ENCODE measurements at places on chromosomes 1 and 21.

DNA sequence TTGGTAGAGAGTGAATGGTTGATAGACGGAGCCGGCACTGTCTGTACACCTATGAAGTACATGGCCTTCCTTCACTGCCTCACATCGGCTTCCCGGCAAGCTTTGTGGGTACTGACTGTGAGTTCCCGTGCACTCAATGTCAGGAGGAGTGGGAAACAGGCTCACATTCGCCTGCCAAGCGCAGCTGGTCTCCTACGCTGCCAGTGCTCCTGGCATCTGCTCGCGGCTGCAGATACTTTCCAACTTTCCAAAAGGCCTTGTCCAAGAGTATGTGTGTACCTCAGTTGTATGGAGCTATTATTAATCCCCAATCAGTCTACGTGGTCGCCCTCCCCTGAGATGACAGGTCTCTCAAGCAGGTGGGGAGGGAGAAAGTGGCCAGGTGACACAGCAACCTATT, 180.8 kb downstream of the ZSCAN20 start:
- no peak for DNase-seq

DNA sequence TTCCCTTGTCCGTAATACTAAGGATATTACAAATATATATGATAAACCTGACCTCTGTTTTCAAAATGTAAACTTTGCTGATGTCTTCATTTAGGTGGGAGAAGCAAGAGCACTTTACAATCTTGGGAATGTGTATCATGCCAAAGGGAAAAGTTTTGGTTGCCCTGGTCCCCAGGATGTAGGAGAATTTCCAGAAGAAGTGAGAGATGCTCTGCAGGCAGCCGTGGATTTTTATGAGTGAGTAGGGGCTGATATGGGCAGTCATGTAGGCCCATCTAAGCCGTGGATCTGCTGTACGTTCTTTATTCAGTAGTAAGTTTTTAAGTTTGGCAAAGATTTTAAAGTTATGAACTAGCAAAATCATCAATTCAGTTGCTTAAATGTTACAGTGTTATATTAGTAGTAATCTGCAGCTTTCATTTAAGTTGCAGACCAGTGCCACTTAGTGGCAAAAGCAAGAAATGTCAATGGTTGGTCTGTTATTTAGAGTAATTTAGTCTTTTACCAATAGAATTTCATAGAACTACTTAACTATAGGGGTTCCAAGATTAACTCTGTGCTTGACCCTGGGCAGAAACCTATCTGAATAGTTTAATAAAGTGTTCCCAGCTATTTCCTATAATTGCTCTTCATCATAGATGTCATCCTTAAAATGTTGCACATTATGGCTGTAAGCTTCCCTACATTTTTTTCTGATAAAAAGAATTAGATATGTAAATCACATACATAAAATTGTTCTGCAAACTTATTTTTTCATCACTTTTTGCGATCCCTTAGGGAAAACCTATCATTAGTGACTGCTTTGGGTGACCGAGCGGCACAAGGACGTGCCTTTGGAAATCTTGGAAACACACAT, 21.3 kb downstream of the GPSM2 start:
- DNase-seq = peak; percentile 69

- peak; percentile 91 for DNase-seq
Measured at GRCh38 chr1:32336963-32337675, 1.1 kb upstream of the MARCKSL1 start.

GRCh38 chr1:205940710-205941109, 2.5 kb downstream of the SLC26A9 start:
- no peak for DNase-seq

GRCh38 chr1:63688302-63688890, 85.4 kb upstream of the ROR1 start:
- no peak for DNase-seq

DNA sequence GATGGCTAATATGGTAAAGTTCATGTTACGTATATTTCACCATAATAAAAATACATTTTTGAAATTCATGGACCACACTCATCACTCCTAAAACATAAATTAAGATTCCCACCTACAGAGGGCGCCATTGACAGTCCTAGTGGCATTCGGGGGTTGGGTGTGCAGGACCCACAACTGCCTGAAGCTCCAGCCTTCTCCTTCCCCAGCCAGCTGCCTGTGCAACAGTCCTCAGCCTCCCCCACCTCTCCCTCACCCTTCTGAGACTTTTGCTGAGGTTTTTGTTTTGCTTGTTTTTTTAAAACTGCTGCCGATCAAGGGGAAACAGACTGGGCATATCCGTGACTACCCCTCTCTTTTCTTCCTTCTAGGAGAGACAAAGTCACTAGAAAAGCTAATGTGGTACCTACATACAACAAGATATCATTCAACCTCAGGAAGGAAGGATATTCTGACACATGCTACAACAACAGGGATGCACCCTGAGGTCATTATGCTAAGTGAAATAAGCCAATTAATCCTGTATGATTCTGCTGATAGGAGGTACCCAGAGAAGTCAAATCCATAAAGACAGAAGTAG, 9.2 kb upstream of the EVA1C start:
- peak; percentile 61 for DNase-seq

DNA sequence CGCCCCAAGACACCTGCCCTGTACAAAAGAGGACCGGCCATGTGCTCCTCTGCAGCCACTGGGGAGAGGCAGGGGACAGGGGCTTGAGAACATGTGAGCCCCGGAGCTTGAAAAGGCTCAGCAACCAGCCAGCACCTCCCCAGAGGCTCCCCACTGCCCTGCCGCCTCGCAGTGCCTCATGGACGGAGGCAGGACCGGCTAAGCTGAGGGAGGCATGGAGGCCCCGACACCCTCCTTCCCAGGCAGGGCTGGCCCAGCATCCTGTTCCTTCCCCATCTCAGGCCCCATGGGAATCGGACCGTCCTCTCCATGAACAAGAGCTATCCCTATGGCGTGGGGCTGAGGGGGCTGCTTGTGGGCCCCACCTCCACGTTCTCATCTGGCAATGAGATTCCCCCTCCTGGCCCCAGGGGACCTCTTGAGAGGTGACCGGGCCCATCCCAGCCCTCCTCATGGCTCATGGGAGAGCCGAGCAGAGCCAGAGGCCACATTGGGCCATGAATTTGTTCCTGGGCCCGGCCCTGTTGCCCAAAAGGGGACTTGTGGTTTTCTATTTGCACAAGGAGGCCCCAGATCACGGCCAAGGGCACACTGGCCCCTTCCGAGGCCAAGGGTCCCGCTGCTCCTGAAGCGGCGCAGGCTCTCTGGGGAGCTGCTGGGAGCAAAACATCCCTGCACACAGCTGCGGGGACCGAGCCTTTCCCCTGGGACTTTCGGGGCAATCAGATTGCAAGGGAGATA, 65.2 kb upstream of the ARHGEF16 start:
- DNase-seq = no peak

GRCh38 chr1:151711951-151712350, 4.7 kb downstream of the CELF3 start:
- DNase-seq = no peak

DNA sequence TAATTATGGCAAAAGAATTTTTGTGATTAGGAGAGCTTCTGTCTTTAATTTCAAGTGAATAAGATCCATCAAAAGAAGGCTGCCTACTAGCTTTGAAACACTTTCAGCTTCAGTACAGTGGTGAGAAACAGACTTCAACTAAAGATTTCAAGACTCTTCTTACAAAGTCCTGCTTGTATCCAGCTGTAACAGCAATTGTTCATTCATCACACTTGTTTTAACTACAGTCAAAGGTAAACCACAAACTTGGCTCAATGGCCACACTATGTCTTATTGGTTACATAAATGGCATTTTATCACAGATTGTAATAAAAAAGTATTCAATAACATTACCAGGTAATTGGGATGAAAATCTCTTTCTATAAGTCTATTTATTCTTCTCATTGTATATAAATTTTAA, 59.2 kb downstream of the WARS2 start:
- peak; percentile 20 for DNase-seq

GRCh38 chr1:203638950-203639349, 12.3 kb downstream of the ATP2B4 start:
- peak; percentile 16 for DNase-seq

DNA sequence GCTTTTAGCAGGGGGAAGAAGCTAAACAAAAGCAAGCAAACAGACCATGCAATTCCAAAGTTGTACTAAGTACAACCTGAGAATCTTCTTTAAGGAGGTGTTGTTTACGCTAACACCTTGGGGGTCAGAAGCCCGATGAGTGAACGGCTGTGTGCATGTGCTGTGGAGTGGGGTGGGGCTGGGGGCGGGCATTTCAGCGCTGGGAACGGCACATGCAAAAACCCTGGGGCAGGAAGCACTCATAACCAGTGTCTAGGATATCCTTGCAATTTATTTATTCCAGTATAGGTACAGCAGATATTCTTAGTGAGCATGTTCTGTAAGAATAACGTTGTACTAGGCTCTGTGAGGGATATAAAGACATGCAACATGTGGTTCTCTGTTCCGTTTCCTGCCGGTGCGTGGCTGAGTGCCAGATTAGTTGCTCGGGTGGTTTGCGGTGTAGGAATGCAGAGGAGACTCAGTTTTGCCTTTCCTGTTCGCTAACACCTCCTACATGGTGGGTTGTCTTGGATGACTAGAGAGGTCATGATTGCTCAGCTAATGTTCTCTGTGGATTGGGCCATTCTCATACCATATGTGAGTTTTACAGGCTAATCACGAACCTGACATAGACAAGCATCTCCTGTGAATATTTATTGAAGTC, 3.7 kb downstream of the FASLG start:
- peak; percentile 96 for DNase-seq

DNA sequence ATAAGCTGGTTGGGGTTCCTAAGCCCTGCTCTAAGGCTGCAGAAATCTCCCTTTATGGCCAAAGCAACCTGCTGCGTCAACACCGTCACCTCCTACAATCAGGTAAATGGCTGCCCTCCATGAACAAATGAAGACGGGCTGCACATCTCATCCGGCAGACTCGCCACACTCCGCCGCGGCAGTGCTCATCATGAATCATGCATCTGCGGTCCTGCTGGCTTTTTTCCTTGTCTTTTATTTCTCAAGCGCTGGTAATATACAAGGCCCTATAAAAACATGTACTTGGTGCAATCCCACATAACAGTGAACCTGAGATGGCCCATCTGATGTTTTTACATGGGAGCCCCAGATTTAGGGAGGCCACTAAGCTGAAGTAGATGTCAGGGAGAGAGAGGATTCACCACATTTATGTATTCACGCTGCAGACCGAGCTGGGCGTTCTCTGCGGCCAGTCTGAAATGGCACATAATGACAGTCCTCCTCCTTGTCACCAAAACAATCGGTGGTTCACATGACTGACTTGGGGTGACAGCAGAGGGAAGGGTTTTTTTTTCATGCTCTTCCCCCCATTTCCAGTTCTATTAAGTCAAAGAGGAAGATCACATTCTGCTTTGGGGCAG, 91.6 kb downstream of the KAZN start:
- DNase-seq = no peak

GRCh38 chr1:67573311-67573872, 111.6 kb upstream of the GADD45A start:
- DNase-seq = no peak

GRCh38 chr1:3785456-3786157, 10.7 kb downstream of the LRRC47 start:
- peak; percentile 27 for DNase-seq

GRCh38 chr21:45029948-45030681, 44.3 kb upstream of the ADARB1 start:
- DNase-seq = no peak

GRCh38 chr1:221503268-221503667, 238.6 kb downstream of the DUSP10 start:
- no peak for DNase-seq

DNA sequence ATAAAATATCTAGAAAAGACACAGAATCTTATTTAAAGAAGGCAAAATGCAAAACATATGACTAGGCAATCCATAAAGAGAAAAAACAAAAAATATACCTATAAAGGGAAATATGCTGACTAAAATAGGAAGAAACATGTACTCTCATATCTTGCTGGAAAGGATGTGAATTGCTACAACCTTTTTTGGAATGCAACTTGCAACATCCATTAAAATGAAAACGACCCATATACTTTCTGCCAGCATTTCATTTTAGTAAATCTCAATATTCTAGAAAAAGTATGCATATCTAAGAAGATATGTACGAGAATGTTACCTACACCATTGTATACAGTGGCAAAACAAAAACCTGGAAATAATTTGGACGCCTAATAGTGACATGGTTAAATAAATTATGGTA, 56.6 kb downstream of the EDEM3 start:
- no peak for DNase-seq

GRCh38 chr1:18461656-18462055, 19.1 kb upstream of the KLHDC7A start:
- DNase-seq = no peak

DNA sequence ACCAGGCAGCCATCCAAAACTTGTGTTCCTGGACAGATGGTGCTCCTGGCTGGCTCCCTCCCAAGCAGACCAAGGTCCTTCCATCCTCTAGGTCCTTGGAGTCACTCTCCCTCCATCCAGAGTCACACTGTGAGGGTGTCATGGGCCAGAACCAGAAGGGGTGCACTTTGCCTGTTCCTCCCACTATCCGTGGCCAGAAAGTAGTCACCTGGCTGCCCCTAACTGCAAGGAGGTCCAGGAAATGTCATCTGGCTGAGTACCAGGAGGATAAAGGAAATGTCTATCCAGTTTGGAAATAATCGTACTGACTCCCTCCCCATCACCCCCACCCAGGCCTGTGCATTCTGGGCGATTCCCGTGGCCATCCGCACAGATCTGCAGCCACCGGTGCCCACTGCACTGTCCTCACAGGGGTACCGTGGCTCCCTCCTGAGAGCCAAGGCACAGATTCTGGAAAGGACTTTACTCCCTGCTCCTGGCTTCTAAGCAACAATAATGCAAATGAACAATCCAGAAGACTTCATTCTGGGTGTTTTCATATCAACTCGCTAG, 253.2 kb downstream of the NPHP4 start:
- no peak for DNase-seq

GRCh38 chr1:179823693-179824092, 53.9 kb downstream of the TOR1AIP2 start:
- no peak for DNase-seq

DNA sequence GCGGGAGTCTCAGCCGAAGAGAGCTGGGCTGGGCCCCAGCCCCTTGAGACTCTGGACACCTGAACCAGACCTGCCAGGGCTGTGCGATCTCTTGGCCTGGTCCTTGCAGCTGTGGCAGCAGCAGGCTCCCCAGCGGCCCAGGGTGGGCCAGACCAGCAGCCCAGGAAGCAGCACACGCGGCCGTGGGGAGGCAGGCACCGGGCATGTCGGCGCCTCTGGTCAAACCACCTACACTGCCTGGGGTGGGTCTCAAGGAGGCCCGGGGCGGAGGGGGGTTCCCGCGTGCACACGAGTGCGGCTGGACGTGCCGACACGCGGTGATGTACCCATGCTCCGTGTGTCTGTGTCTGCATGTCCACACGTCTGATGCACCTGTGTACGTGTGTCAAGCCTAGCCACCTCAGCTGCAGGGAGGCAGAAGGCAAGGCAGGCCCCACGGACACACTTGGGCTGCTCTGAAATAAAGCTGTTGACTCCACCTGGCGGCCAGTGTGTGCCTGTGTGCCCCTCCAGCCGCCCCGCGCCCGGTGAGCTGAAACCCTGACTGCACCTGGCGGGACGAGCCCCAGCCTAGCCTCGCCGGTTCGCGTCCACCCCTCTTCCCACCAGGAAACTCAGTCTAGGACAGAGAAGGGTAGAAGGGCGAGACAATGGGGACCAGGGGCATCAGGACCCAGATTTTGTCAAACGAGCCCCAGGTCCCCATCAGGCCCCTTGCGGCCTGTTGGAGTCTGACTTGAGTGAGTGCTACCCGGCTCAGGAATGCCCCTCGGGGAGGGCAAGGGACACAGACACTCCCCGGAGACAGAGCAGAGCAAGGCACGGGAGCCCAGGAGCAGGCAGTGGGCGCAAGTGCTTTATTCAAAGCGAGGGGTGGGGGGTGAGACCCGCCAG, 11.6 kb downstream of the SCNN1D start:
- DNase-seq = peak; percentile 87
